ENCODE measurements at places on chromosomes 6 and 20.

GRCh38 chr6:136069119-136069518, 181.0 kb downstream of the MTFR2 start:
- DNase-seq, result peak; percentile 83

DNA sequence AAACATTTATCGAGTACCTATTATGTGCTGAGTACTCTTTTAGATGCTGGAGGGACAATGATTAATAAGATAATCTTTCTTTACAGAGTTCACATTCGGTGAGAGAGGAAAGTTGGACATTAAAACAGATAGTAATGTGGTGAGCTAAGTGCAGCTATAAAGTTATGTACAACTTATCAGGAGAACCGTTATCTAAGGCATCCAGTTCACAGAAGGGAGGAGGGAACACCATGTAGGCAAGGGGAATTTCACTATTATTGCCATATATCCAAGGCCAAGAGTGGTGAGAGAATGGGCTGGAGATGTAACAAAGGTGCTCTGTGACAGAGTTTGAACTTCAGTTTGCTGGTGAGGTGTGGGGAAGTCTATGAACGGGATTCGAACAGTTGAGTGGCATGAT, 105.8 kb downstream of the CARMIL1 start:
- no peak for DNase-seq

DNA sequence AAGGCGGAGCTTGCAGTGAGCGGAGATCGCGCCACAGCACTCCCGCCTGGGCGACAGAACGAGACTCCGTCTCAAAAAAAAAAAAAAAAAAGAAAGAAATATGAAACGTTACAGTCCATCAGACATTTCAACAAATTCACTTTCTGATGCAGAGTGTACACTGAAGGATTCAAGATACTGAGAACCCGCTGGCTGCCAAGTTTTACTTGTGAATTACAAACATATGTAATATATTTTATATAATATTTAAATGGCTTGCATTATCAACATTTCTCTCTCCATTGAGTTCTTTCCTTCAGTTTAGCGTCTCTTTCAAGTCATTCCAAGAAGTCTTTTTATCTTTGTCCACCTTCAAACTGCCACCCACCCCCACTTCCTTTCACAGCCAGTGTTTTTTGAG, 240.9 kb upstream of the RNF217 start:
- DNase-seq, result no peak

DNA sequence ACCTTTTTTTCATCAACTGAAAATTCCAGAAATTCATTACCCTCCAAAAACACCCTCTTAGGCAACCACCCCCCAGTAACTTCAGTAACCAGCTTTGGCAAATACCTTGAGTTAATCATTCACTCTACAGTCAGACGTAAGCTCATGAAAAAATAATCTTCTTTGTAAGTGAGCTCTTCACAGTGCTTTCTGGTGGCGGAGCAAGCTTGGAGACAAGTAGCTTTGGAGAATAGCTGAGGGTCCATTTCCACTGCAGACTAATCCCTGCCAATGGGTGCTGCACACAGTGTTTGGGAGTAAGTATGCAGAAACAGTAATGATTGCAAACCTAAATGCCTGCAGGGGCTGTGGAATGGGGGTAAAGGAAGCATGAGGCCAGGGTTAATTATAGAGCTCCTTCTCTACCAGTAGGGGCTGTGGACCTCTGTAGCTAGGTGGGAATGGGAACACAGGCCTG, 56.8 kb upstream of the HINT3 start:
- DNase-seq, result no peak
